CD4-positive, CD25-positive, alpha-beta regulatory T cell (primary cell): ENCODE measurements at places on chromosomes 7 and 10. TPM values are rescaled to one million over a fixed set of nuclear protein-coding genes. Genes with fewer than 3 reads are reported as not detected.

DNA sequence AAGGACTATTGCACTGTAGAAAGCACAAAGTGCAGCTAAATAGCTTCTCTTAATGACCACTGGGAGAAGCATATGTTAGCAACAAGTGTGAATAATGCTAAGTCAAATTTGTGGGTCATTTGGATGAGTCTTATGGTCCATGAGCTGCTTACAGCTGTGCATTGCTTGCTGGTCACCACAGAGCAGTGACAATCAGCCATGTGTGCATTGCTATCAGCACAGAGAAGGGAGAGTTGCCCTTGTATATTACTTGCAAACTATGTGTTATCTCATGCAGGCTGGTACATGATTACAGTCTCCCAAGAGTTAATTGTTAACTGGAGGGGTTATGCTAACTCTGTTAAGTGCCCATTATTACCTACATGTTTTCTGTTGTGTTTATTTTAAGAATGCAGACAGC lies 25.7 kb downstream of the MRPS33 start:
- no peak for DNase-seq

DNA sequence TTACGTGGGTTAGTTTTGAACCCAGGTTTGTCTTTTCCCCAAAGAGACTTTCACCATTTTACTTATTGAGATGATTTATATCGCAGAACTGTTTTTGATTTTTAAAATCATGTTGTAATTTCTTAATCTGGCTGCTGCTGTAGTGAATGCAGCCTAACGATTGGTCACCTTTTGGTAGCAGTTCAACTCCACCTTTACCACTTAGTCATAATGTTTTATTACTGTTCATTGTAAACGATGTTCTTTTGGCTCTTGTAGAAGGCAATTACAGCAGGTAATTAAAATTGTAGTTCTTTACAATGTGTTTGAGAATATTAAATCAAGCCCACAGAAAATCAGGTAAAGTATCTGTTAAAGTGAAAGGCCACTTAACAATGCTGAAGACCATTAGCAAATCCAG lies 531.1 kb downstream of the SDK1 start:
- DNase-seq = no peak

GRCh38 chr10:49313501-49314070 lies 14.6 kb downstream of the C10orf71 start:
- no peak for DNase-seq

DNA sequence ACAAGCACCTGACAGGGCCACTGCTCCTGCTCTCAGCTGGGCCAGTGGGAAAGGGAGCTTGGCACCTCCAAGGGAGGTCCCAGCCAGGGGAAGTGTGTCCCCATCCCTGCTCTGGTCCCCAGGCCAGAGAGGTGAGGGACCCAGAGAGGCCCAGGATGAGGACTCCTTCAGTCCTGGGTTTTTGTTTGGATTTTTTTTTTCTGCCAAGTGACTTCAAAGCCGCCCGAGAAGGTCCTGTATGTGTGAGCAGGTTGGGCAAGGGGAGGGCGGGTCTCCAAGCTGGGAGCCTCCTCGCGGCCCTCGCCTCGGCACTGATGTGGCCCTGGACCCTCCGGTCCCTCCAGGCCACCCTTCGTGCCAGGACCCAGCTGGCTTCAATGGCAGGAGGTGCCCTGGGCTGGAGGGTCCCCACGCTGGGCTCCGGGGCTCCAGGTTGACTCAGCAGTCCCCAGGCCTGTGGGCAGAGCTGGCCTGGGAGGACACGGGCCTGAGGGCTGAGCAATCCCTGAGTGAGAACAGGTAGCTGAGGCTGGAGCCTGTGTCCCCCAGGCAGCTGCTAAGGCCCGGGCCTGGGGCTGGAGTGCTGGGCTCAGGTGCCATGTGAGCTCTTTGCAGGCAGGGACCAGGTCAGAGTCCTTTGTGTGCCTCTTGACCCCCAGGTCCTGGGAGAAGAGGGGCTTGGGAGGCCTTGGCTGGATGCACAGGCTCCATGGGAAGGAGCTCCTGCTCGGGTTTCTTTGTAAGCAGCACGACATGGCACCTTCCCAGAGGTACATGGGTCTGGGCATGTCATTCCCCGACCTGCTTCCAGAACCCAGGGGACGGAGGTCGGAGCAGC lies 140.6 kb downstream of the FAM53B start:
- DNase-seq = no peak

DNA sequence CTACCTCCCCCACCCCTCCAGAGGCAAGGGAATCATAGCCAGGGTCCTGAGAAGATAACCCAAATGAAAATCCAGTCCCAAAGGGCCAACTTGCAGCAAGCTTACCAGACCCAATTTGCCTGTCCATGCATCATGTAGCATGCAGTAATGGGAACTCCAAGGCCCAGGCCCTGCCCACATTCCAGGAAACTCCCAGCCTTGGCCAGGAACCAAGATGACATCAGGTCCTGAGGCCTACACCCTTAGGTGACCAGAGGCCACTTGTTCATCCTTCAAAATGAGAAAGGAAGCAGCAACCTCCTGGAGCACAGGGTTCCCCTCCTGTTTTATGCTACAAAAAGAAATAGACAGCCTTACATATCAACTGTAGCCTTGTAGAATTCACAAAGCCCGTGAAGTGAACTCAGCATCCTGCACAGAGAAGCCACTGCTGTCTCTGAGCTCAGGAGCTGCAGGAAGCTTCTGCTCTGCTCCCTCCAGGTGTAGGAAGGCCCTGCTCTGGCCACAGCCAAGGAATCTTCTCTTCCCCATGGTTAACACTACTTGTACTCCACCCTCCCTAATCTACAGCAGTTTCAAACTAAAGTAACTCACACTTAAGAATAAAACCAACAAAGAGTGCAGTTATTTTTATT lies 30.3 kb upstream of the GRB10 start:
- no peak for DNase-seq

DNA sequence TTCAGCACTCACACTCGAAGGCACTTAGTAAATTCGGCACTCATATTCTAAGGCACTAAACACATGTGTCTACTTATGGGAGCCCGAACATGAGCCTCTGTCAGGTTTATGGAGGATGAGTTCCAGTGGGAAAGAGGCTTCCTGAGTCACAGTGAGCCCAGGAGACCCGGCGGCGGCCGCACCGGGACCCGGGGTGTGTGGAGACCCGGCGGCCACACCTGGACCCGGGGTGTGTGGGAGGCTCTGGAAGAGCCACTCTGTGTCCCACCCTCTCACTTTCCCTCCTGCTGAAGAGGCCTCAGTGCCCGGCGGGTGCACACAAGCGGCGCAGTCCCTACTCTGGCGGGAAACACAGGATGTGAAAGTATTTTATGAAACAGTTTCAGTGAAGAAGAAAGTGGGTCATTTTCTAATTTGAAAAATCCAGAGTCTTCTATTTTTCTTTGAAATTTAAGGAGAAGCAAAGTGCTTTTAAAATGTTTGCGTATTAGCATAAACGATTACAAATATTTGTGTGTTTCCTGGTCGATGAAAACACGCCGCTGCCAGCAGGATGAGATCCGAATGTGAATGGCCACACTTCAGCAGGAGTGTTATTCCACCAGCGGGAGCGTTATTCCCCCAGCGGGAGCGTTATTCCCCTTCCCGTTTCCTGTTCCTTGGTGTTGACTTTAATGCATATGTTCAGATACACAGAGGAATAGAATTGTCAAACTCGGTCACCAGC lies 625.1 kb downstream of the DNAJB6 start:
- no peak for DNase-seq

DNA sequence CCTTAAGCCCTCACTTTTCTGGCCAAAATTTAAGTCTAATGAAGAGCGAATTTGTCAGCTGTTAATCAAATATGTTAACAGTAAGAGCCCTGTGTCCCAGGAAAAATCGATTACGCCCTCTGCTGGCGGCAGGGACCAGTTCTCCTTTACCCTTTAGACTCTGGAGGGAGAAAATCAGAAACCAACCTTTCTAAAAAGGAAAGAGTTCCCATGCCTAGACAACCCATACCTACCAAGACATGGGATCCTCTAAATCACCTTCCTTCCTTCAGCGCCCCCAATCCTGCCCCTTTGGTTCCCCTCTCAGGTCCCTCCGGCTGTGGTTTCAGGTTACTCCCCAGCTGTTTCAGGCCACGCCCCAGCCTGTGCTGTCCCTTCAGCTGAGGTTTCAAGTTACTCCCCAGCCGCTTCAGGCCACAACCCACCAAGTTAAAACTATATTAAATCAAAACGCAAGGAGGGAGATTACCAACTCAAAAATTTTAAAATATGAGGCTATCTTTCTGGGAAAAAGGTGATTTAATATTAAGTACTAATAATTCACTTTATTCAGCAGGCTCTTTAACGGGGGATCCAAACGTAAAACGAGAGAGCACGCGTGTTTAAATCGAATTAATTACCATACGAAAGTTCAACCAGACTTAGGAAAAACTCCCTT lies 1.4 kb upstream of the AKR1B15 start:
- peak; percentile 51 for DNase-seq

- no peak for DNase-seq
Observed at GRCh38 chr7:101746314-101746713, 71.1 kb upstream of the CUX1 start.

GRCh38 chr7:28356619-28357018 lies 55.7 kb upstream of the CREB5 start:
- no peak for DNase-seq

DNA sequence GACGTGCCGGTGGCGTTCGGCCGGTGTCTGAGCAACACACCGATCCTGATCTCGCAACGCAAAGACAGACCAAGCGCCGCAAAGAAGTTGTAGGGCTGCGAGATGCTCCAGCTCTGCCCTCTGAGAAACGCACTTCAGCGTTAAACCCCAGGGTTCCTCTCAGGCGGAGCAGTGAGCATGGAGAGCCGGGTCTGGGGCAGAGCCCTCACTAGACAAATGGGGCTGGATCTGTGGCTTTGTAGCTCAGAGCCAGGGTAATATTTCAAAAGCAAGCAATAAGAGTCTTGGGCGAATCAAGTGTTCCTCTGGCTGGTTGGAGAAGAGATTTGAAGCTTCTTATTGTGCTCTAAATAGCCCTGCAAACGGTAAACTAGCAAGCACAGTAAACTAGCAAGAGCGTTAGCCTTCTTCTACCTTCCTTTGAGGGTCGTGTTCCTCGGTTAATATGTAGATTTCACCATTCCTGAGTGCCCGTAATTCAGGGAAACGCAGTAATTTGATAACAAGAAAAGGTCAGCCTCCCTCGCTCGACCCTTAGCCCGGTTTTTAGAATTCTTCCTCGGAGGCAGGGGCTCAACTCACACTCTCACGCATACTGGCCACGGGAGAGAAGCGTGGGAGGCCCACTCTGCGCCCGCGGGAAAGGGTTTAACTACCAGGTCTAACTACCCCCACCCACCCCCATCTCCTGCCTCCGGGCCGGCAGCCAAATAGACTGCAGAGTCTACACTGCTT lies 6.7 kb downstream of the SKAP2 start:
- no peak for DNase-seq

DNA sequence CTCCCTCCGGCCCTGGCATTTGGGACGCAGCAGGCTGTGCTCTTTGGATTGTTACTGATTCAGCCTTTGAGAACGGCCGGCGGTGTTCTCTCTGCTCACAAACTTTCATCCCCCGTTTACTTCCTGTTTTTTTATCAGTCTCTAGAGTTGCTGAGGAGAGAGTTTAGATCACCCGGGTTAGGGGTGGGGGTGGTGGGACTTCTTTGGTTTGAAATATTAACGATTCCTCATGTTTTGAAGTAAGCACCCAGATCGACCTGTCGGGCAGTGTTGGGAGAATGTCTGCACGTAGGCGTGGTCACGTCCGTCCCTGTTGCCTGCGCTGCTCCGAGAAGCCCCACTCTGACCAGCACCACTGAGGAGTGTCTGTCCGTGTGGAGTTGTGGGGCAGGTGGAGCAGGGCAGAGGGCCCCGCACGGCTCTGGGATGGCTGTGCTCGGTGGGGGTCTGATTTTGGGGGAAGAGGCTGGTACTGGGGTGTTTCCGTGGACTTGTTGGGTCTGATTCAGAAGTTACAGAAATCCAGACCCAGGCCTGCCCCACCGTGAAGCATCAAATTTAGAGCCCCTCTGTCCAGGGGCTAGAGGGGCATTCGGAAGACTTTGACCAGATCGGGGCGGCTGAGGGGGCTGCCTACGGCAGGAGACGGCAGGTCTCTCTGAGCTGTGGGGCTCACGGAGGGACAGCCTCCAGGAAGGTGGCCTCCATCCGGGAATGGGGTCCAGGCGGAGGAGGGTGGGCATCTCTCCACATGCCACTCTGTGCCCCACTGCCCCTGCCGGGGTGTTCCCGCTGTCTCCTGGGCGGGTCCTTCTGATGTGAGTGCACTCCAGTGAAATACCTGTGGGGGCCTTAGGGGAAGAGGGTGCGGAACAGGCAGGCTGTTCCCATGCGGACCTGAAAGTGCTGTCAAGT lies 7.4 kb downstream of the INPP5A start:
- DNase-seq = peak; percentile 42

DNA sequence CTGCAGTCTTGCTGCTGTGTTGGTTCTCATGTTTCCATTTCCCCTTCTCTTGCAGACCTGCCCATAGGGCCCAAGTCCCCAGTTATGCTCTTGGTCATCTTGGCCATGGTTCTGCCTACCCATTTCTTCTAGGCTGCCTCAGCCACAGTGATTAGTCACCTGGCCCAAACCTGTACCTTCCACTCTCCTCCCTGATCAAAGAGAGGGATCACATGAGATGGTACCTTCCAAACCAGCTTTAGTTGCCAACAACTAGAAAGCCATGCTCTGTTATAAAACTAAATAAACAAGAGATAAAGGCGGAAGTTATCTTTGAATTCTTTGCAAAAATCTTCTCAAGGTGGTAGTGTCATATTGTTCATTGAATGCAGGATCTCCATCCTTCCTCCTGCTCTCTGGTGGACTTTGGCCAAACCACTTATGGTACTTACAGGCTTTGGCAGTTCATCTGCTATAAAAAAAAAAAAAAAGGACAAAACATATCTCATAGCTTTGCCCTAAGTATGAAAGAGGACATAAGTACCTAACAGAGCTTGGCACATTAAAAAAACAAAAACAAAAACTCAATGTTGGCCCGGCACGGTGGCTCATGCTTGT lies 25.8 kb downstream of the TACC2 start:
- no peak for DNase-seq

GRCh38 chr10:45471531-45472310 lies 97.7 kb downstream of the ALOX5 start:
- DNase-seq = no peak

DNA sequence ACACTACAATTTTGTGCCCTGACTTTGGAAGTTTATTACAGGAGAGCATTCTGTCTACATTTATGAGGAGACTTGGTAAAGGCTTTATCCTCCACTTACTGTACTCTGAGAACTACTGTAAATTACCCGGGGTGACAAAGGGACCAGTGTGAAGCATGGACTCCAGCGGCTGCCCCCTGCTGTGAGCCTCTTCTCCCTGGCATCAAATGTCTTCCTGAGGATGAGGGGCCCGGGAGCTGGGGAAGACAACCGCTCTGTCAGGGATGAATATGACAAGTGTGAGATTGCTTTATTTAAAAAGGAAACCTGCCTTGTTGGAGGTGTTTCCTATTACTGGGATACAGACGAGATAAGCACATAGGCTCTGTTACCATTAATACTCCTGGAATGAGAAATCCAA lies 714.8 kb downstream of the CCSER2 start:
- no peak for DNase-seq

- DNase-seq = no peak
Observed at GRCh38 chr7:132618271-132618955, 42.1 kb upstream of the PLXNA4 start.

GRCh38 chr10:102118867-102119266 lies 1.3 kb downstream of the LDB1 start:
- DNase-seq = no peak

OR13A1 gene
- not detected for total RNA-seq

ANXA8 gene
- total RNA-seq = not detected

TRA2A gene
- total RNA-seq = 292 TPM

NEBL gene
- total RNA-seq = 1.9 TPM

FAM237B gene
- total RNA-seq = not detected

ADAM22 gene
- 1.2 TPM for total RNA-seq

STOX1 gene
- total RNA-seq = 0.30 TPM

SPDYE18 gene
- 2.7 TPM for total RNA-seq

BAIAP2L1 gene
- total RNA-seq = 0.86 TPM

C10orf143 gene
- total RNA-seq = 7.7 TPM

ANKRD2 gene
- not detected for total RNA-seq

MACC1 gene
- total RNA-seq = 1.0 TPM

EN2 gene
- not detected for total RNA-seq
